ENCODE measurements at places on chromosomes 3 and 15. TPM values are rescaled to one million over a fixed set of nuclear protein-coding genes. Genes with fewer than 3 reads are reported as not detected.

DUOXA2 gene
- total RNA-seq, result not detected

GOLGA8T gene
- total RNA-seq, result not detected

MOBP gene
- not detected for total RNA-seq

VGLL3 gene
- 7.9 TPM for total RNA-seq

CHCHD6 gene
- total RNA-seq, result 38.2 TPM

NANOGP8 gene
- not detected for total RNA-seq

LEKR1 gene
- 0.06 TPM for total RNA-seq

WDR72 gene
- total RNA-seq, result 2.3 TPM

CCDC54 gene
- not detected for total RNA-seq

EPHA3 gene
- total RNA-seq, result not detected

C3orf80 gene
- not detected for total RNA-seq

UBA3 gene
- 65.1 TPM for total RNA-seq
